HS-27A (cell line): ENCODE measurements at places on chromosomes 7 and 10.
A peak's percentile ranks its signal among the peaks of the same experiment; 100 is the strongest.

GRCh38 chr7:102843850-102844249 lies 69.0 kb upstream of the LRRC17 start:
- no peak for DNase-seq

GRCh38 chr10:125592897-125593296 lies 90.1 kb downstream of the TEX36 start:
- DNase-seq = no peak

DNA sequence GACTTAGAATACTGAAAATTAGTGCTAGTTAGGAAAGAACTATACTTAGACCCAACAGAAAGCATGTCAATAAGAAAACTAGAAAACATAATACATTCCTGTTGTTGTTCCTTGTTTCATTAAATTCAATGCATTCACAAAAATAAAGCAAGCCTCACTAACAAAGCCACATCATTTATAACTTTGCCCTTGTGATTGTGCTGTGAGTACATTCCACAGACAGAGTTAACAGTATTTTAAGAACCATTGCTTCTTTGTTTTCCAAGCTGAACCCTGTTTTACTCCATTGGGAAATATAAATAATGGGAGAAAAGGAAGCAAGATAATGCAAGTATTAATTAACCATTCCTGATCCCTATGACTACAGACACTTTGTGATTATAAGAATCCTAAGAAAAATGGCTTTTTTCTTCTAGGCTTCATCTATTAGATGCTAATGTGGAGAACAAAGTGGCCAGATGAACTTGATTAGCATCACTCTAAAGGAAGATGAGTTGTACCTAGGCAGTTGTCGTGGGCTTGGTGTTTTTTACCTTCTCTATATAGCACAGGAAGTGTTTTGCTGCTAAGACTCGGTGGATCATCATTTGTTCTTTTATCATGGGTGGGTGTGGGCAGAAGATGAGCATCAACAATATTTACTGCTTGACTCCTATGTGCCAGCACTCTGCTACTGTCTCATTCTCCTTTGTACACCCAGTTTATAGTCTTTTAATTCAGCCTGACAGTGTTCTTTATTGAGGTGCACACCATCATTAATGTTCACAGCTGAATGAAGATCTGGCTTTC lies 34.2 kb upstream of the ZNRF2 start:
- DNase-seq = no peak

- DNase-seq = no peak
Observed at GRCh38 chr7:138753610-138754009, 44.2 kb upstream of the TMEM213 start.

GRCh38 chr7:155368894-155369600 lies 71.4 kb downstream of the INSIG1 start:
- DNase-seq = no peak

DNA sequence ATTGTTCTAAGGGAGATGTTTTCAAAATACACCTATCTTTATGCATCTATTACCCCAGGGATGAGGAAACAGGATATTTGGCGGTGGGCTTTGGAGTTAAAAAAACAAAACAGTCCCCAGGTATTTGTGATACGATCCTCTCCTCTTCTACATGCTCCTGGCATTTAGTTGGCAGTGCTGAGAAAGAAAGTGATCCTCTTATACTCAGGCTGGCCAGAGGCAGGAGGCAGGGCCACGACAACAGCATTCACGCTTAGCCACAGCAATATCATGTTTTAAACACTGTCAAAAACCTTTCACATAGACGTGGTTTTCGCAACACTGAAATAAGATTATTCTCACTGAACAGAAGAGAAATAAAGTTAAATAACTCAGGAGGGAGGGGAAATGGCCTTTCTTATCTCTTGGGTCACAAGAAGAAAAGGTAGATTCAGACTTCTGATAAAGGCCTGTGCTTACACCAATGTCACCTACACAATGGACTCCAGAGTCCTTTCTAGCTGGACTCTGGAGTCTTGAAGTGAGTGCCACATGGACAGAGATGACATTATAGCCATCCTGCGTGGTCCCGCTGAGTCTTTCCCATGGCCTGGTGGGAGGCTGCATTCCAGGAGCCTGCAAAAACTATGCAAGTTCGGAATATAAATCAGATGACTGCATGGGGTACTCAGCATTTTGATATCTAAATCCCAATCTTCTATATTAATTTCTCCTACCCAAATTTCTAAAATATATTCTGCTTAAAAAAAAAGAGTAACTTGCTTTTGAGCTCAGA lies 88.7 kb downstream of the PIP4K2A start:
- DNase-seq = no peak

DNA sequence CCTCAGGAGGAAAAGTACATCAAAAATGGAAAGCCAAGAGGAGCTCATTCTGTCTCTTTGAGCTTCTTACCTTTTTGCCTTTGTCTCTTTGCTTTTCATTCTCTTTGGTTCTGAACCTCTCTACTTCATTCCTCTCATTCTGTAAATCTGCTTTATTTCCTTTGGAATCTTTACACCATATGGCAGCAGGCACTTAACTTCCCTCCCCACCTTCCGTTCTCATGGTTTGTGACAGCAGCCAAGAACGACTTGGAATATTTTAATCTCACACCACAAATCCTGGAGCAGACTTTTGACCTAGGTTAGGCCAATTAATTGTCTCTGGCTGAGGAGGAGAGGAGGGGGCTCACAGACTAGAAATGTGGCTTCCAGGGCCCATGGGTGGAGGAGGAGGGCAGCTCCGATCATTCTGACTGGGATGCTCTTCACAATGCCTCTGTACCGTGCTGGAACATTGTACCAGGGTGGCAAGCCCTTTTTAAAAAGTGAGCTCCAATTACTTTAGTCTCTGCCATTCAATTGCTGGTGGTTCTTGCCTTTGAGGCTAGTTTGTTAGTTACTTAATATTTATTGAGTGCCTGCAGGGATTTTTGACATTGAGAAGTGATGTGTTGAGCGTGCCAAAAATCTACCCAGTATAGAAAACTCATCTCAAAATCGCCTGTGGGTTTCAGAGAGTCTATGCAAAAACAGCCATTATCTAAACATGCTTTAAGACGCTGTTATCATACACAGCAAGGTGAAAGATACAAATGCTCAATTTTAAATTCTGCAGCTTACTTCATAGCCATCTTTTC lies 386.6 kb downstream of the DPP6 start:
- no peak for DNase-seq

- no peak for DNase-seq
Observed at GRCh38 chr7:31860925-31861324, 173.9 kb downstream of the PPP1R17 start.

- no peak for DNase-seq
Observed at GRCh38 chr7:117827862-117828261, 45.4 kb downstream of the CTTNBP2 start.

DNA sequence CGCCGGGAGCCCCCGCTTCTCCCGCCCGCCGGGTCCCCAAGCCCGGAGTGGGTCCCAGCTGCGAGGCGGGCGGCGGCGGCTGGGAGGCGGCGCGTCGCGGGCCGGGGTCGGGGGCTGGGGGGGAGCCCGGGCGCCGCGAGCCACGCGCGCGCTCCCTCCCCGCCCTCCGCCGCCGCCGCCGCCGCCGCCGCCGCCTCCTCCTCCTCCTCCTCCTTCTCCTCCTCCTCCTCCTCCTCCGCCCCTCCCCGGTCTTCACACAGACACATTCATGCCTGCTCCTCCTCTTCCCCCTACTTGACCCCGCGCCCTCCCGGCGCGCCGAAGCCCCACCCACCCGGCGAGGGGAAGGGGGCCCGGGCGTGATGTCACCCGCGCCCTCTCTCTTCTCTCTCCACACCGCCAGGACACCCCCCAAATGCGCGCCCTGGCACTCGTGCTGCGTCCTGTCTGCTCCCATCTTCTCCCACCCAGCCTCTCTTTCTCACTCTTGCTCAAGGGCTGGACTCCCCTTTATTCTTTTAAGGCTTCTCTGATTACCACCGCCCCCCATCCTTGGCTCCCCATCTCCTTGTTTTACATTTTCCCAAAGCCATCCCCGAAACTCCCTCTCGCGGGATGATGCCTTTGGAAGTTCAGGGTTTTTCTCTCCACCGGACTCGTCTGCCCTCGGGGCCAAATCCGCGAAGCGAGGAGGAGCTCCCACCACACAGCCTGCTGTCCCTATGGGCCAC lies 967 bp upstream of the GLI3 start:
- DNase-seq = no peak

GRCh38 chr10:47400251-47400650 lies 16.2 kb upstream of the ZNF488 start:
- DNase-seq = no peak

DNA sequence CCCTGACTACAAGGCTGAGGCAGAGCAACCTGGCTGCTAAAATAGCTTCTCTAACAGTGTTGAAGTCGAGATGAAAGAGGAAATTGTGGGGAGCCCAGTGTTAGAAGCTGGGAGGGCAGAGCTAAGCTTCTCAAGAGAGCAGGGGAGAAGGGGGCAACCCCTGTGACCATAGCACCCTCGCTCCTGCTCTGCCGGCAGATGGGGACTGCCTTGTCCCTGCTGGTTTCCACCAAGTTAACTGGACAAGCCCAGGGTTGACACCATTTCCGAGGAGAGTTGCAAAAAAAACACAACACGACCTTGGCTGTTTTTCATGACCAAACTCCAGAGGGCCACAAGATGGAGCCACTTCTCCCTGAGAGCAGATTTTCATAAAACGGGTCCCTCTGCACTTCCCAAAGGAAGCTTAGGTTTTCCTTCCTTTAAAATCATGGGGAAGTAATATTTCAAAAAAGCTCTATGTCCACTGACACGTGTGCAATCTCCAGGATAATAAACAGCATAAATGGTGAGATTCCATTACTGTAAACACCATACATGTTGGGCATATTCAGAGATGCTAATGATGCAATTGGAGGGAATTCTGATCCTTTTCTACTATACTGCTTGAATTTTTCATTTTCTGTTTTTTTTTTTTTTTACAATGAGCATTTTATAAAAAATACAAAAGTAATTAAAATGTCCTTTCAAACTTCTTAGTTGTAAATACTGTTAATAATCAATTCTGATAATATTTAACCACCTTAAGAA lies 140.4 kb downstream of the PIP4K2A start:
- DNase-seq = peak; percentile 12

DNA sequence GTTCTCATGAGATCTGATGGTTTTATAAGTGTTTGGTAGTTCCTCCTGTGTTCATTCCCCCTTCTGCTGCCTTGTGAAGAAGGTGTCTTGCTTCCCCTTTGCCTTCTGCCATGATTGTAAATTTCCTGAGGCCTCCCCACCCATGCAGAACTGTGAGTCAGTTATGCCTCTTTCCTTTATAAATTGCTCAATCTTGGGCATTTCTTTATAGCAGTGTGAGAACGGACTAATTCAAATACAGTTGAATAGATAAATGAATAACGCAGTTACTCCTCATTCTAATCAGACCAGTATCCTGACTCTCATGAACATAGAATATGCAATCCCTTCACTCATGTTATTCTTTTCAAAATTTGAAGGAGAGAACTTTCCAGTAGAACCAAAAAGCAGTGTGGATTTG lies 375.0 kb upstream of the FZD8 start:
- DNase-seq = no peak

DNA sequence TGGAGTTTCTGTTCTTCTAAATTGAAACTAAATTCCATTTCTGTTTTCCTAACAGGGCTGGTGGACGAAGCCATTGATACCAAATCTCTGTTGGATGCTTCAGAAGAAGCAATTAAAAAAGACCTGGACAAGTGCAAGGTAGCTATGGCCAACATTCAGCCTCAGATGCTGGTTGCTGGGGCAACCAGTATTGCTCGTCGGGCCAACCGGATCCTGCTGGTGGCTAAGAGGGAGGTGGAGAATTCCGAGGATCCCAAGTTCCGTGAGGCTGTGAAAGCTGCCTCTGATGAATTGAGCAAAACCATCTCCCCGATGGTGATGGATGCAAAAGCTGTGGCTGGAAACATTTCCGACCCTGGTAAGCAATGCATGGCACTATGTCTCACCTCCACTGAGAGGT lies 45.6 kb downstream of the AP3M1 start:
- DNase-seq = no peak

DNA sequence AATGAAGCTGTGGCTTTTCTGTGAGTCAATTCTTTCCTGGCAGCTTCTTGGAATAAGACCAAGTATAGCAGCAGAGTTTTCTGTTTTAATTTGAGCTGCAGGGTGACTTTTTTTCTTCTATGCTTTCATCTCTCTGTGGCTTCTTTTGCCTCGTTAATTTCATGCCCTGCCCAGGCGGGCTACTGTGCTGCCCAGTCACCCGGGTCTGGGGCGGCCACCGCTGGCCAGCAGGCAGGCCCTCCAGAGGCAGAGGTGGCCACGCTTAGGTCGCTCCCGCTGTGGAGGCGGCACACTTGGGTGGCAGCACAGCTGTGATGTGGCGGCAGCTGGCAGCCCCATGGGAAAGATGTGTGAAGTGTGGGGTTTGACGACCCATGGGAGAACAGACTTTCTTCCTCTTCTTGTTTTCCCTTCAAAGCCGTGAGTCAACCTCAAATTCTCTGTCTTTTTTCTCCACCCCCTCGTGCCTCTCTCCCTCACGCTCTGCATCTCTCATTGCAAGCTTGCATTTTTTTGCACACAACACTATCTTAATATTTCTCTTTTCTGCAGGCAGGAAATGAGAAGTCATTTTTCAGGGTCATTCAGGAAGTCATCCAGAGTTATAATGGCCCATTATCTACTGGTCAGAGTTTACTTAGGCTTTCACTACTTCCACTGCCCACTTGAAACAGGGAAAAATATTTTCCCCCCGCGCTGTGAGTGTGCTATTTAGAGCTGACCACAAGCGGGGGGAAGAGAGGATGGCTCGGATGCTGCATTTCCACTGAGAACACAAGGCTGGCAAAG lies 67.8 kb downstream of the EGFR start:
- DNase-seq = peak; percentile 56

DNA sequence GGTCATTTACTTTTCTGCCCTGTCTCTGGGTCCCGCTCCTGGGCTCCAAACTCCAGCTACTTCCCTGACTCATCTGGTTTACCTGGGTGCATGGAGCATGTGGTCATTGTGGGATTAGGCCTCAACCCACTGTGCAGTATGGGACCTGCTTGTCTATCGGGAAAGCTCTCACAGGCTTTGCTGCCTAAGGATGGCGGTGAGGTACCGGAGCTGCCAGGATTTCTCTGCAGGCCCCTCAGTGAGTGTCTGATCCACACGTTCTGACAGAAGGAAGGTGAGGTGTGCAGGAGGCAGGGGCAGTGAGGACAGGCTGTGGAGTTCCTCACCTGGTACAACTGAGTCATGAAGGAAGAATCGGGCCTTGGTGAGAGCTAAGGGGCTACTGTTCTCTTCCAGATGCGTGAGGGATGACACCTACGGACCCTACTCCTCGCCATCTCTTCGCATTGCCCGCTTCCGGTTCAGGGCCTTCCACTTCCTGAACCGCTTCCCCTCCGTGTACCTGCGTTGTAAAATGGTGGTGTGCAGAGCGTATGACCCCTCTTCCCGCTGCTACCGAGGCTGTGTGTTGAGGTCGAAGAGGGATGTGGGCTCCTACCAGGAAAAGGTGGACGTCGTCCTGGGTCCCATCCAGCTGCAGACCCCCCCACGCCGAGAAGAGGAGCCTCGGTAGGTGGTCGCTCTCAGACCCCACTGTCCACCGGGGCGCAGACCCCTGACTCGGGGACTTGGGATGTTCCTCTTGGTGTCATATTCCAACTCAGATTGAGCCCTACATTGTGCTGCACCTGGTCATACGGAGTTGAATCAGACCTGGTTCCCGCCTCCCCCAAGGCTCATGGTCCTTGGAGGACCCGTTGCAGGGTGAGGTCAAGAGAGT lies 56.7 kb downstream of the C10orf120 start:
- DNase-seq = no peak

GRCh38 chr7:50868426-50869100 lies 85.9 kb upstream of the GRB10 start:
- no peak for DNase-seq

- no peak for DNase-seq
Observed at GRCh38 chr7:149787428-149788299, 14.3 kb upstream of the ZNF467 start.

GRCh38 chr7:148336411-148336810 lies 254.2 kb upstream of the C7orf33 start:
- DNase-seq = no peak

- DNase-seq = peak; percentile 11
Observed at GRCh38 chr10:50740293-50740648, 535 bp downstream of the ASAH2B start.
